SJCRH30 (cell line): ENCODE measurements at places on chromosomes 2 and 18.

- no peaks in the 10 kb centered on the region for H3K4me1 ChIP-seq
- no peak for DNase-seq
- H3K4me3 ChIP-seq = no peak overlapping the region
- no peaks in the 10 kb centered on the region for H3K27me3 ChIP-seq
Measured at GRCh38 chr2:72103690-72104089, 44.0 kb downstream of the CYP26B1 start.

GRCh38 chr2:182280118-182280517 lies 146.7 kb downstream of the PDE1A start:
- peak overlapping the region; percentile 21 for H3K27ac ChIP-seq
- no peaks in the 10 kb centered on the region for H3K36me3 ChIP-seq
- no peak overlapping the region for H3K4me3 ChIP-seq
- H3K27me3 ChIP-seq = no peaks in the 10 kb centered on the region
- DNase-seq = peak; percentile 83
- H3K4me1 ChIP-seq = peaks cover 18% of the 10 kb centered on the region

GRCh38 chr2:174717916-174718315 lies 46.4 kb downstream of the CHRNA1 start:
- no peak for DNase-seq
- no peaks in the 10 kb centered on the region for H3K4me1 ChIP-seq
- no peak overlapping the region for H3K27ac ChIP-seq
- H3K36me3 ChIP-seq = no peaks in the 10 kb centered on the region

DNA sequence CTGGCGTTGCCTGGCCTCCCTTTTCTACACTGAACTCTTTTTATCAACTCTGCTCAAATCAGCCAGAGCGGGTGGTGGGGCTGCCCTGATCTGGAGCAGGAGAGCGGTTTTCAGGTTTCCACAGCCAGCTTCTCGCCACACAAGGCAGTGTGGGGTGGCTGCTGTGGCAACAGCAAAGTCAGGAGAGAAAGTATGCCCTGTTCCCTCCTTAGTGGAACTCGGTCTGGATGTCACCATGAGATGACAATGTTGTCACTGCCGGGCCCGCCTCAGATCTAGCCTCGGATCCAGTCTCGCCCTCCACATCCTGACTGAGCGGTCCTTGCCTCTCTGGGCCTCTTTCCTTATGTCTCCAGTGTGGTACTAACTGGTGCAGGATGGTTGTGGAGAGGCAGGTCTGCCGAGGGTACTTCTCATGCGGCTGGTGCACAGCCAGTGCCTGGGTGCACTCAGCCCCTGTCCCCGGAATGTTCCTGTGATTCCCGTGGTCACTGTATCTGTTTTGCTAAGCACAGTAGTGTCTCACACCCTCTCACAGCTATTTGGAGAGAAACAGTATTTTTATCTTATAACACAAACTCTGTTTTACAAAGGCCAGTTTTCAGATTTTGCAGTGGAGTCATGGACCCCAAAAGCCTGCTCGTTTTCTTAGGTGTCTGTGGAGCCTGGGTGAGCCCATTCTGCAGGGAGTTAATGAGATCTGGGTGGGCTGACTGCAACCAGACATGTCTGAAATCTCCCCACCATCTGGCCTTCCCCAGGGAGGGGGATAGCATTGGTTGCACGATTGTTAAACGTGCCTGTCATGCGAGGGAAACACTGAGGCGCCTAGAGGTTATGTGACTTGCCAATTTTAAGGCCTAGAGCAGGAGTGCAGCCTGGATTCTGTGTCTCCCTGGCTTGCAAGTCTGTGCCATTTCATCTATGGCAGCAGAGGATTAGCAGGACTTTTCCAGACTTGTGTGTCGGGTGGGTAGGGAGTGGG lies 261.1 kb upstream of the AGAP1 start:
- H3K4me1 ChIP-seq = peaks cover 17% of the 10 kb centered on the region
- DNase-seq = no peak
- no peaks in the 10 kb centered on the region for H3K36me3 ChIP-seq
- no peak overlapping the region for H3K27ac ChIP-seq

DNA sequence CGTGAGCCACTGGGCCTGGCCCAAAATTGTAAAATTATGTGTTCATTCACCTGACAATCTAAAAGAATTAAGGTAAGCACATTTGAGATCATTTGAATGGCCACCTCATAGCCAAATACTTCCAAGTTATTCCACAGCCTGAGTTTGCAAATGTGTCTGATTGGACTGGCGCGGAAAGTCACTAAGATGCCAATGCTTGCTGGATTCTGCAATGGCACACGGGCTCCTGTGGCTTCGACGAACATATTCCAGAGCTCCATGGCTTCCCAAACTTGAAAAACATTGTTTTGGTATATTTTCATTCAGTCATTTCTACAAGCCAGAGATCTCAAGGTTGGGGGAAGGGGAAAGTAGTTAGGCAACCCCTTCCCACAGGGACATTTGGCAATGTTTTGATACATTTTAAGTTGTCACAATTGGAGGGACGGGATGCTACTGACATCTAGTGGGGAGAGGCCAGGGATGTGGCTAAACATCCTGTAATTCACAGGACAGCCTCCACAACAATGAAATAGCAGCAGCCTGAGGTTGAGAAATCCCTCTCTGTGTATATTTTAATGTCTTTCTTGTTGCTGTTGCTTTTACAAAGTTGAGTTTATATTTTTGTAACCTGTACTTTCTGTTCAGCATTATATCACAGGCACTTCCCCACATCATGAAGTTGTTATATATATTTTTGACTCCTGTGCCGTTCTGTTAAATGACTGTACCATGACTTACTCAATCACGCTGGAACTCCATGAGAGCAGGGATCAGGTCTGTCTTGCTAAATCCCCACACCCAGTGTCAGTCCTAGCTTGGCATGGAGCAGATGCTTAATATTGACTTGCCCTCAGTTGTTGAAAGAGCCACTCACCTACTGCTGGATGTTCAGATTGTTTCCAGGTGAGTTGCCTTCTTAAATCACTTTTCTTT lies 56.9 kb downstream of the COL4A4 start:
- no peak overlapping the region for H3K27ac ChIP-seq
- no peak overlapping the region for H3K4me3 ChIP-seq
- no peaks in the 10 kb centered on the region for H3K27me3 ChIP-seq

GRCh38 chr2:1588978-1589621 lies 155.2 kb downstream of the PXDN start:
- no peak overlapping the region for H3K27ac ChIP-seq
- no peak overlapping the region for H3K4me3 ChIP-seq
- DNase-seq = peak; percentile 66

GRCh38 chr2:220224691-220225543 lies 597.5 kb downstream of the SLC4A3 start:
- no peaks in the 10 kb centered on the region for H3K36me3 ChIP-seq
- no peak overlapping the region for H3K27ac ChIP-seq
- H3K4me1 ChIP-seq = peaks cover 52% of the 10 kb centered on the region
- H3K27me3 ChIP-seq = no peaks in the 10 kb centered on the region
- H3K4me3 ChIP-seq = no peak overlapping the region

DNA sequence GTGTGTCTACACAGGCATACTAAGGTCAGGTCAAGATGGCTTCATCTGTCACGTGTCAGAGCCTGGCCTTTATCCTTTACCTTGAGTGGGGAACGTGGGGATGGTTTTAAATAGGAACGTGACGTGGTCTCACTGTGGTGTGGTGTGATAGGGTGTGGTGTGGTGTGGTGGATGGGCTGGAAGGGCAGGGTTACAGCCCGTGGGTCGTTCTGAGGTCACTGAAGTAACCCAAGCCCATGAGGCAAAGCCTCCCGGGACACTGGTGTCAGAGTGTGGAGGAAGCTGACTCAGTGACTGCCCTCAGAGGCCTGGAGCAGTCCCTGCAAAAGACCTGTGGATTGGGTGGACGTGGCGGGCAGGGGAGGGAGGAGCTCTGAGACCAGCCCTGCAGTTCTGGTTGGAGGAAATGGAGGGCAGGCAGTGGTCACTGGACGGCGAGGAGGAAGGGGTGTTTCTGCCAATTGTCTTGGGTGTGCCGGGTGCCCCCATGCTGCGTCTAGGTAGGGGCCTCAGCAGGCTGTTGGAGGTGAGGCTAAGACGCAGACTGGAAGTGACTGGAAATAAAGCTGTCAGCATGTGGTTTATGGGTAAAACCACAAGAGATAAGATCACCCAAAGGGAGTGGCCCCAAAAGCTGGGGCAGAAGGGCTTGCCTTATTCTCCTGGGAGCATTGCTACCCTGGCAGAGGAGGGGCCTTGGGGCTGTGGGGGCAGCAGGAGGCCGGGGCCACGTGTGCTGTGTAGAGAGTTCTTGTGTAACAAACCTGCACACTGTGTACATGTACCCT lies 84.8 kb downstream of the SH3RF3 start:
- no peak overlapping the region for H3K4me3 ChIP-seq
- H3K4me1 ChIP-seq = peaks cover 19% of the 10 kb centered on the region
- H3K27ac ChIP-seq = no peak overlapping the region

DNA sequence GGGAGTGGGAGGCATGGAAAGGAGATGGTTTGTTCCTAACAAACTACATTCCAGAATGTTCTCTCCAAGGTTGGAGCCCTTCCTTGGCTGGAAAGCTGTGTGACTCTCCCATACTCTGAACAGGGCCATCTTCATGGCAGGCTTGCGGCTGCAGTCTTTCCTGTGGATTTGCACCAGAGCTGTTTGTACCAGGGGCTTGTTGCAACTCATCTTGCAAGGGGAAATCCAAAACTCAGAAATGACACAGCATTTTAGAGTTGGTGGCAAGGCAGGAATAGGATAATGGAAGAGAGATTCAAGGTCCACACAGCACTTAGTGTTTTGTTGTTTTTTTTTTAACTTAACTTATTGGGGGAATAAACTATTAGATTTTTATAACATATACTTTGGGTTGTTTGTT lies 73.7 kb upstream of the ZNF516 start:
- no peaks in the 10 kb centered on the region for H3K4me1 ChIP-seq
- no peak overlapping the region for H3K27ac ChIP-seq
- DNase-seq = no peak

GRCh38 chr2:37730037-37730818 lies 58.8 kb upstream of the CDC42EP3 start:
- no peak overlapping the region for H3K27ac ChIP-seq
- no peak for DNase-seq
- no peaks in the 10 kb centered on the region for H3K27me3 ChIP-seq

DNA sequence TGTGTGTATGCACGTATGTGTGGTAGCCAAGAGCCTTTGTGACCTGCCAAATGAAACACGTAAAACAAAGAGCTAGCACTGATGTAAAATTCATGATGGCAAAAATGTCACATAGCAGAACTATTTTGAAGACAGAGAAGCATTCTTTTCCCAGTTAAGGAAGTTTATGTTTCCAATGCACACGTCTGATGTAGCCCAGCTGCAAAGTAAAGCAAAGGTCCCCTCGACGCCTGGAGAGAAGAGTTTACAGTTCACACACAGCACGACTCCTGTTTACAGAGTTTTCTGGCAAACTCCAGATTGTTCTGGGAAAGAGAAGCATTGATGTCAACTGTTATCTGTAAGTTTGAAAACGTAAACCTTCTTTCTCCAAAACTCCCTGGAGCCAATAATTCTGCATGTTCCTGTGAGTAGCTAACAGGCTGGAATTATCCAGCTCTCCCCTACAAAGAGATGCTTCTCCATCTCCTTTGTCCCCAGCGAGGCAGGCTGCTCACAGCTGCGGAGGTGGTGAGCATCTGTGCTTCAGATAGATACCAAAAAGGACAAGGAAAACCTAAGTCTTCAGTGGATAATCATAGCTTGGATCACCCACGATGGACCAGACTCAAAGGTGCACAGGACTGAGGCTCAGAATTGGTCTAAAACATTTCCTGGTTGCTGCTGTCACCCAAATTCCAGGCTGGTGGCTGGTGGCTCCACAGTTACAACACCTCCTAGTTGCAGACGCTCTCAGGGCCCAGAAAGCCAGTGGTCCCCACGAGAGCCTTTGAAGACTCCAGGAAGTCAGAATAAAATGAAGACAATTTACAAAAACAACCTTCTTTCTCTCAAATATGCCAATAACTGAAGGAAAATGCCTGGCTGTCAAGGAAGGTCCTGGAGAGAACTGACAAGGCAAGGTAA lies 87.4 kb downstream of the COL6A3 start:
- H3K27me3 ChIP-seq = no peaks in the 10 kb centered on the region
- H3K27ac ChIP-seq = no peak overlapping the region
- DNase-seq = no peak
- no peak overlapping the region for H3K4me3 ChIP-seq

GRCh38 chr2:15031745-15032240 lies 399.3 kb downstream of the LRATD1 start:
- H3K27me3 ChIP-seq = no peaks in the 10 kb centered on the region
- no peaks in the 10 kb centered on the region for H3K36me3 ChIP-seq
- no peak overlapping the region for H3K4me3 ChIP-seq
- H3K27ac ChIP-seq = no peak overlapping the region
- no peaks in the 10 kb centered on the region for H3K4me1 ChIP-seq
- DNase-seq = no peak

DNA sequence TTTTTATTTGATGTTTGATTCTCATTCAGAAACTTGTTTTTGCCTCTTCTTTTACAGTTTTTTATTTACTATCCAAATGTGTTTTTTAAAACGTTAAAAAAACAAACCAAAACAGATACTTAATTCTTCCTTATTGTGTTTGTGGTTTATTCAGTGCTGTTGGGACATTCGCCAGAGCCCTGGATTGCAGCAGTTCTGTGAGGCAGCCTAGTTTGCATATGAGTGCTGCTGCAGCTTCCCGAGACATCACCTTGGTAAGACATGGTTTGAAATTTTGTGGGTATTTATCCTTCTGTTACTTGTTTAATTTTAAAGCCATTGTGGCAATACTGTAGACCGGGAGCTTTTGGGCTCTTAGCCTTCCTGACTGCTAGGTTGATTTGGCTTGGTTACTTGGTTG lies 91.2 kb downstream of the MTA3 start:
- H3K27me3 ChIP-seq = no peaks in the 10 kb centered on the region
- H3K4me1 ChIP-seq = no peaks in the 10 kb centered on the region
- H3K27ac ChIP-seq = no peak overlapping the region
- H3K4me3 ChIP-seq = no peak overlapping the region
- DNase-seq = no peak

DNA sequence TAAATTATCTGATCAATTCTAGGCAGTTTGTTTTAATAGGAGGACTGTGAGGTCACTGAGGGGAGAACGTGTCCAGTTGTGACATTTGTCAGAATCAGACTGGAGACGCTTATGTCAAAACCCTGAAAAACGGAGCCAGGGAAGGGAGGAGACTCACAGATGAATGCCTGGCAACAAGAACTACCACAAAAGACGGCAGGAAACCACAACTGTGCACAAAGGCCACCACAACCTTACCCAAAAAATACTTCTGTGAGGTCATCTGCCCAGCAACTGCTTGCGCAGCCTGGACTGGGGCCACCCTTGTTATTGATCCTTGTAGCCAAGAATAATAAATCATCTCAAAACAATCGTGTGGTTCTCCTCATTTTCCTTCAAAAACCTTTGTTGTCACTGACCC lies 173.0 kb upstream of the ALKAL2 start:
- peaks cover 18% of the 10 kb centered on the region for H3K27me3 ChIP-seq
- H3K4me1 ChIP-seq = no peaks in the 10 kb centered on the region
- no peaks in the 10 kb centered on the region for H3K36me3 ChIP-seq
- DNase-seq = no peak

DNA sequence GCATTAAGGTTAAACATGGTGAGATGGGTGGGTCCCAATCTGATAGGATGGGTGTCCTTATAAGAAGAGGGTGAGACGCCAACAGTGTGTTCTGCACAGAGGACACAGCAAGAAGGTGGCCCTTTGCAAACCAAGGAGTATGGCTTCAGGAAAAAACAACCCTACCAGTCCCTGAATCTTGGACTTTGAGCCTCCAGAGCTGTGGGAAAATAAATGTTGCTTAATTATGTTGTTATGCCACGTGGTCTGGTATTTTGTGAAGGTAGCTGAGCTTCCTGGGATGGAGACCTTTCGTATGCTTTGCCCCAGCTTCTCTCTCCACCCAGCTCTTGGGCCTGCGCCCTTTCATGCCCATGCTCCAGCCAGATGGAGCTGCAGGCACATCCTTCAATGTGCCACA lies 114.2 kb upstream of the EPC2 start:
- H3K27ac ChIP-seq = no peak overlapping the region
- no peaks in the 10 kb centered on the region for H3K4me1 ChIP-seq
- H3K4me3 ChIP-seq = no peak overlapping the region
- H3K36me3 ChIP-seq = no peaks in the 10 kb centered on the region
